Activated gamma-delta T cell treated with Interleukin-2 at 50 U/mL for 16 hours (primary cell): ENCODE measurements at places on chromosomes 3 and 15.

- DNase-seq = no peak
Observed at GRCh38 chr15:51971032-51971374, 575 bp downstream of the LEO1 start.

DNA sequence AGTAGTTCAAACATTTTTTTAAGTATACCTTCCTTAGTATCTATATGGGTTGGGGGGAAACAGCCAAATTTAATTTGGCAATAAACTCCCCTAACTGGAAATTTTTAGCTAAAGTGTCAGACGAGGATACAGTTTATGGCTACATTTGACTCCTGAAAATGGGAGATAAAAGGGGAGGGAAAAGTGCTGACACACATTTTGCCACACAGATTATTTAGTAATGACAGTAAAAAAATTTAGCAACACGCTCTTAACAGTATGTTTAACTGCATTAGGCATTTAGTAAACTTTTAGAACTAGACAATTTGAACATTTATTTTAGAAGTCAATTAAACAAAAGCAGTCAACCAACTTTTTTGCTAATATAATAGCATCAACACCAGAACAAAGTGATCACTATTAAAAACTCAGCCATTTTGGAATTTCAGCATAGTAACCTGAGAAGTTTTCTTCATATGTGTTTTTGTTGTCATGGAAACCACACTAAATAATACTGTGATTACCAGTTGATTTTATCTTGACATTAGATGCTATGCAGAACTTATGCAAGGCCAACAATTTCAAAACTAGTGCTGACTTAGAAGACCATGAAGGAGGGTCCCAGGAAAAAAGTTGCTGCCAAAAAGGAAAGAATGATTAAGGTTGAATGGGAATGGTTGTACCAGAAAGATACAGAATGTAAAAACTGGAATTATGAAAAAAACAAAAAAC, 47.0 kb upstream of the TFG start:
- DNase-seq = no peak

DNA sequence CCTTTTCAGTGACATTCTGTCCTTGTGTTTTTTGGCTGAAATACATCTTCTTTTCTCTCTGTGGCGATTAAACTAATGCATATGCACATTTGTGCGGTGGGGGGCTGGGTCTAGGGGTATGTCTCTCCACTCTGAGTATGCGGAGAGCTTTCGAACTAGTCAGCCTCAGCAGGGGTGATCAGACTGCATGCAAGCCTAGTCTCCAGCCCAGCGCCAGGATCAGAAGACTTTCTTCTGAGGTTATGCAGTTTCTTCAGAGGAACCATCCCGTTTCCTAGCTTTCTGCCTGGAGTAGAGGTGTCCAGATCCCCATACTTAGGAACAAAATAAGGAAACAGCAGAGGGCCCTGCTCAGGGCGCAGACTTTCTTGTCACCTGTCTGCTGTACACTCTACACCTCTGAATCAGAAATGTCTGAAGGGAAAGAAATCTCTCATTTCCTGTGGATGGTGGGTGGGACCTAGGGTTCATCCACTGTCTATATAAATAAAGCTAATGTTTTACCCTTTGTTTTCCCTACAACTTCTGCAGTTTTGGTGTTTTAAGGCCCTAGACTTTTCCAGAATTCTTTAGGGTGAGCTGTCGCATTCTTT, 230.4 kb downstream of the ABHD5 start:
- no peak for DNase-seq

- DNase-seq = no peak
Observed at GRCh38 chr3:174483254-174483653, 375.9 kb upstream of the NAALADL2 start.

GRCh38 chr15:68650901-68651709, 72.3 kb downstream of the CORO2B start:
- DNase-seq = peak; percentile 32
